ENCODE measurements at places on chromosomes 7 and 10.

GRCh38 chr10:75531571-75532031 is 100.2 kb downstream of the LRMDA start:
- DNase-seq: no peak

GRCh38 chr10:89100680-89101079 is 106.4 kb downstream of the CH25H start:
- no peak for DNase-seq

- DNase-seq: no peak
Measured at GRCh38 chr7:27186668-27187474, 1.8 kb upstream of the HOXA11 start.

- no peak for DNase-seq
Measured at GRCh38 chr10:34323192-34323591, 491.9 kb downstream of the PARD3 start.

- DNase-seq: no peak
Measured at GRCh38 chr7:95102662-95103061, 195.3 kb downstream of the PPP1R9A start.

- no peak for DNase-seq
Measured at GRCh38 chr7:2438775-2439174, 35.4 kb downstream of the CHST12 start.

- DNase-seq: no peak
Measured at GRCh38 chr7:69285854-69286253, 312.4 kb upstream of the AUTS2 start.

GRCh38 chr7:136133551-136133950 is 156.4 kb upstream of the MTPN start:
- no peak for DNase-seq

DNA sequence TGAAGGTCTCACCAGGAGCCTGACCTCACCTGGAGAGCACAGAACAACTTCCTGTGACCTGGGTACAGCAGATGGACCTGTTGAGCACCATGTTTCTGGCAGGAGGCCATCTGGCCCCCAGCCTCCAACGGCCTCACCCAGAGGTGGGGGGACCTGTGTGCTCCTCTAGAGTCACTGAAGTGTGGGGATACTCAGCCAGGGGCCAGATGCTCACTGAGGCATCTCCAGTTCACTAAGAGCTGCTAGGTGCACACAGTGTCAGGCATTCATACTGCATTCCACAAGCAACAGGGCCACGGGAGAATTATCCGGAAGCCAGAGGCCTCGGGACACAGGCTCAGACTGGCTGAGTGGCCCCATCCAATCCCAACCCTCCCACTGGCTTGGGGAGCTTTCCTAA is 161.4 kb downstream of the TCERG1L start:
- DNase-seq: no peak

- no peak for DNase-seq
Measured at GRCh38 chr10:36717118-36717517, 408.3 kb upstream of the ANKRD30A start.

DNA sequence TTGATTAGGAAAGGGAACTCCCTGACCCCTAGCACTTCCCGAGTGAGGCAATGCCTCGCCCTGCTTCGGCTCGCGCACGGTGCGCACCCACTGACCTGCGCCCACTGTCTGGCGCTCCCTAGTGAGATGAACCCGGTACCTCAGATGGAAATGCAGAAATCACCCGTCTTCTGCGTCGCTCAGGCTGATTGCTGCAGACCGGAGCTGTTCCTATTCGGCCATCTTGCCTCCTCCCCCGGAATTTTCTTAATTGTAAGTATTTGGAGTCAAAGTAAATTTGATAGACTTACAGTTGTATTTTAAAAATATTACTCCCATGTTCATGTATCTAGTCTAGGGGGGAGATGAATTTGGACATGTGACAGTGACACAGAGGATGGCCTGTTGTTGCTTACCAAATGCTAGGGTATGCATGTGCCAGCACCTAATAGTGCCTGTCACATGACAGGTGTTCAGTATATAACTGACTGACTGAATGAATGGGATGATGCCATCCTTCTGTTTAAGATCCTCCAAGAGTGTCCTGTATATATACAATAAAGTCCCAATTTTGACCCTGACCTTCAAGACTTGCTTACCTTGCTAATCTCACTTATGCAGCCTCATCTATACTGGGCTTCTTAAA is 42.0 kb upstream of the ICA1 start:
- DNase-seq: no peak

- DNase-seq: no peak
Measured at GRCh38 chr10:132593900-132594876, 56.6 kb downstream of the INPP5A start.

GRCh38 chr7:12162415-12163113 is 48.5 kb upstream of the TMEM106B start:
- DNase-seq: no peak

DNA sequence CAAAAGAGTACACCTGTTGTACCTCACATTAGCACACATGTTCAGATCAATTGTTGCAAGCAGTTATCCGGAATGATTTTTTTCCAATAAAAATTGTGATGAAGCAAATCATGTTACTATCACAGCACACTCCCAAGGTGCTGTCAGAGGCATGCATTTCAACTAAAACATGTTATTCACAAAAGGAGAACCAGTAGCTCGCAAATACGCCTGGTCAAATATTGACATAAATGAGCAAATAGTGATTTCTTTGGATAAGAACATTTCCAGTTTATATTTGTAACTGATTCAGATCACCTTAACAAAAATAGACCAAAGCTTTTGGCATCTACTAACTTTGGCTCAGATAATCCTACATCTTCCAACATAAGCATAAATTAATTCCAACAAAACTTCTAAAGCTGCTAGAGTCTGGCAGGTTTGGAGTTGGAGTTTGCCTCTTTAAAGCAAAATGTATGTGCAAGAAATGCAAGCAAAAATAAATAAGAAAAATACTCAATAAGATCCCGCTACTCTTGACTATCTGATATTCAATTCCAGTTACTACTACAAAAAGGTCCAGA is 208.0 kb downstream of the SFMBT2 start:
- no peak for DNase-seq

GRCh38 chr10:101145750-101146391 is 14.8 kb downstream of the TLX1 start:
- no peak for DNase-seq

DNA sequence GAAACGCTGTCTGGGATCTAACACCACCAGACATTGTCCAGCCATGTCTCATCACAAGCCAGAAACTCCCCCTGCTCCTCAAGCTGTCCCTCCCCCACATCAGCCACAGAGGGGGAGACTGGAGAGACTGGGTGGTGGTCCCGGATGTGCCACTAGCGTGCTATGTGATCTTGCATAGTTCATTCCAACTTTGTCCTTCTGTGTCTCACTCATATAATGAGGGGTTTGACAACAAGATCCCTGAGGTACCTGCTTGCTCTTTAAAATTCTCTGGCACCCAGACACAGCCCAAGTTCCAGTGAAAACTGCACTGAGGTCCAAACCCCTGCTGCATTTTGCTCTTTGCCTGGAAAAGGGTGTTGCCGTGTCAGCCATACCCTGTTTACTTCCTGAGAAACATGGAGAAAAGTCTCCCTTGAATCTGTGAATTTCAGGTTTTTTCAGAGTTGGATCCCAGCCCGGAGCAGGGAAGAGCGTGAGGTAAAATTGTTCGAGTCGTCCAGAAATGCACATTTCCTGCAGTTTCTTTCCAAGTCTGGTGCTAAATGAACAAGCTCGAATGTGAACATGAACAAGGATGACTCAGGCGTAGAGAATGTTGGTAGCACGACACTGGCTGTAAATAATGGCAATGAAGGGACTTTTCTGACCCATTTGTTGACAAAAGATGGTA is 156.6 kb downstream of the CCDC3 start:
- no peak for DNase-seq

GRCh38 chr7:36781011-36781738 is 56.9 kb upstream of the AOAH start:
- DNase-seq: no peak

DNA sequence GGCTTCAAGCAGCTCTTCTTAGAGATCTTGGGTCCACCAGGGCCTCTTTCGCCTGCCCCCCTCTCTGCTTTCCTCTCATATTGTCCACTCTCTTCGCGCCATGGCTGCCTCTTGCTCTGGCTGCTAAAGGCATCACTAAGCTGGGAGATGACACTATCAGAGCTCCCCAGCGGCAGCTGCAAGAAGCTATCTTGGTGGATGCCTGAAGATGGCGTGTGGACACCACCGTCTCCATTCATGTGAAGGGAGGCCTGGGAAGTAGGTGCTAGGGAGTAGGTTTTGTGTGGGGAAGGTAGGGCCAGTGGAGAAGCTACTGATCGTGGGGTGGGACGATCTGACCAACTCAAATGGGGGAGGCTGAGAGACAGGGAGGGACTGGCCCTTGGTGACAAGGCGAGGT is 45.9 kb upstream of the PDLIM1 start:
- DNase-seq: no peak

- DNase-seq: peak; percentile 90
Measured at GRCh38 chr7:48109848-48110663, 21.0 kb downstream of the UPP1 start.
